Brain pericyte (primary cell): ENCODE measurements at places on chromosomes 1 and 21.

- no peak for DNase-seq
Measured at GRCh38 chr1:217881607-217882332, 250.6 kb downstream of the SPATA17 start.

DNA sequence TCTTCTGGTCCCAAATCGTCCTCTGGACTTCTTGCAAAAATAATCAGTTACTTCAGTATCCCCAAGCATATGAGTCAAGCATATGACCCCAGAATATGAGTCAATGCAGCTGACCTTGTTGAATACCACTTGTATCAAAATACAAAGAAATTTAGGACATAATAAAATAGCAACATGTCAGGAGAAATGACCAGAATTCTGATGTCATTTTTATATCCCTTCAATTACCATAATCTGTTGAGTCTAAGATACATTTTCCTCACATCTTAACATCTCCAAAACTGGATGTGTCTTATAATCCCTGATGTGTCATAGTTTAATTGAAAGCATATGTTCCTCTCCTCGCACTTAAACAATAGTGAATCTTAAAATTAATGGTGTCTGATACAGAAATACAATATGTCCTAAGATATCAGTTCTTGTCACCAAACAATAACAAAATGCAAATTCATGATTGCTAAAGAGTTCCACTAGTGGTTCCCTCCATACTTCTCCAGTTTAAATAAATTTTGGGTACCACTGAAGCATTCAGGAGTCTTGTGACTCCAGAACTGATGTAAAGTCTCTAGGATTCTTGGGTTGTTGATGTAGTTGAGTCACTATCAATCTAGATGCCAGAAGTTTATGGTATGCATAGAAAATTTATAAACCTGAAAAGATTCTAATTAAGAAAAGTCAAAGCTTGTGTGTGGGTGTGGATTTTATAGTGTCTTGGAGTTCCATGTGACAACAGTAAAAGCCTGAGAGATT, 41.8 kb downstream of the KIFAP3 start:
- peak; percentile 7 for DNase-seq

- no peak for DNase-seq
Measured at GRCh38 chr1:46489638-46490405, at the start of gene DMBX1. TSS of gene DMBX1 (plus strand) at chr1:46489836. CDS start at chr1:46507011, 17,175 bp downstream.

GRCh38 chr21:36209626-36210171, 53.1 kb downstream of the DOP1B start:
- DNase-seq: no peak

GRCh38 chr1:25198663-25199252, 33.5 kb downstream of the SYF2 start:
- DNase-seq: no peak

- DNase-seq: no peak
Measured at GRCh38 chr1:214557952-214558735, 6.7 kb upstream of the PTPN14 start.
